Left cardiac atrium (tissue), 4 donors: ENCODE measurements at places on chromosomes 16 and 17. TPM values are rescaled to one million over a fixed set of nuclear protein-coding genes. Genes with fewer than 3 reads are reported as not detected.

The TRAPPC2L gene
- 46.0 TPM for total RNA-seq

- DNase-seq = no peak
These were observed 2.8 kb downstream of the FA2H start for GRCh38 chr16:74771656-74772315.

GRCh38 chr16:52621651-52622050 lies 74.7 kb upstream of the TOX3 start:
- DNase-seq = no peak

The PIRT gene
- not detected for total RNA-seq
